ENCODE measurements at places on chromosomes 13 and 19. TPM values are rescaled to one million over a fixed set of nuclear protein-coding genes. Genes with fewer than 3 reads are reported as not detected.

The RNU6-9 gene
- not detected for total RNA-seq

The F2RL3 gene
- not detected for total RNA-seq

The SIGLEC5 gene
- not detected for total RNA-seq

The CRX gene
- not detected for total RNA-seq

The CD37 gene
- total RNA-seq = not detected

The CD33 gene
- not detected for total RNA-seq

The ZNF253 gene
- 5.6 TPM for total RNA-seq

The RPS16 gene
- 271 TPM for total RNA-seq

The GRK1 gene
- total RNA-seq = not detected

The MCF2L gene
- total RNA-seq = 1.0 TPM

The CTU1 gene
- 6.9 TPM for total RNA-seq

The UBE2L5 gene
- total RNA-seq = not detected

The CYP4F2 gene
- total RNA-seq = not detected

The CERS1 gene
- total RNA-seq = 1.5 TPM

The PRKCG gene
- total RNA-seq = not detected

The ZNF229 gene
- total RNA-seq = 25.2 TPM

The CYP4F22 gene
- not detected for total RNA-seq

The ZIC2 gene
- not detected for total RNA-seq

The KLF16 gene
- 3.9 TPM for total RNA-seq

The KIR2DL4 gene
- total RNA-seq = not detected

The ZNF66 gene
- total RNA-seq = 1.5 TPM

The MYH14 gene
- not detected for total RNA-seq

Data from fibroblast of lung (primary cell).